ENCODE measurements at places on chromosomes 4 and X.

- DNase-seq = no peak
Measured at GRCh38 chr4:98618680-98619079, 39.7 kb downstream of the TSPAN5 start.

DNA sequence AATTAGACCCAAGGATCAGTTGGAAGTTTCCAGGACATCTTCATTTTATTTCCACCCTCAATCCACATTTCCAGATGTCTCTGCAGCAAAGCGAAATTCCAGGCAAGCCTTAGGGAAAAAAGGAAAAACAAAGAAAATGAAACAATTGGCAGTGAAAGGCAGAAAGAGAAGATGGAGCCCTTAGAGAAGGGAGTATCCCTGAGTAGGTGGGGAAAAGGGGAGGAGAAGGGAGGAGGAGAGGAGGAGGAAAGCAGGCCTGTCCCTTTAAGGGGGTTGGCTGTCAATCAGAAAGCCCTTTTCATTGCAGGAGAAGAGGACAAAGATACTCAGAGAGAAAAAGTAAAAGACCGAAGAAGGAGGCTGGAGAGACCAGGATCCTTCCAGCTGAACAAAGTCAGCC, at the start of gene PLP1:
PLP1 (plus strand) TSS at position 295 of the 400 bp plus-strand sequence. CDS start 156 bp downstream, outside the sequence.
- DNase-seq = no peak

DNA sequence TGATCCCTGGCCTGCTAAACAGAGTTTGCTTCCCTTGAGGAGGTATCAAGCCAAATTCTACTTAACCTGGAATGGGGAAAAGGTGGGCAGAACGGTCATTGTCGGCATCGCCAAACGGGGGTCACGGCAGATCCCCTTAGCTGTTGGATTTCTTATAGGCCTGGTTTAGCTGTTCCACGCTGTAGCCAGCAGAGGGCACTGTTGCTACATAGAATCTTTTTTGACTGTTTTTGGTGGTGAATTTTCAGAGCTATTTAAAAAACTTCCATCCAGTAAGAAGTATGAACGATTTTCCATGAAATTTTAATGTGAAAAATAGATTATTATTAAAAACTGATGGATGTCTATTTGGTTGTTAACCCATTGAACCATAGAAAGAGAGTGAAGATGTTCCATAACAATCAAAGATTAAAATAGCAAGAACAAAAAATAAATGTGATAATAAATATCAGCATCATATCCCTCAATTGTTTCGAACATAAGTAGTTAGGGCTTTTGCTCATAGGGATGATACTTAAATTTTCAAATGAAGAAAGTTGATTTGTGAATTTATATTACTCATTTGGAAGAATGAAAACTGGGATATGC, 56.6 kb downstream of the LINC00632 start:
- DNase-seq = peak; percentile 45

- DNase-seq = no peak
Measured at GRCh38 chr4:95409750-95410149, 139.0 kb downstream of the UNC5C start.

GRCh38 chr4:105859233-105859632, 36.0 kb upstream of the NPNT start:
- DNase-seq = no peak

GRCh38 chr4:114595921-114596320, 2.7 kb upstream of the UGT8 start:
- DNase-seq = no peak

GRCh38 chr4:51995647-51996220, 24.4 kb downstream of the LRRC66 start:
- DNase-seq = peak; percentile 44

DNA sequence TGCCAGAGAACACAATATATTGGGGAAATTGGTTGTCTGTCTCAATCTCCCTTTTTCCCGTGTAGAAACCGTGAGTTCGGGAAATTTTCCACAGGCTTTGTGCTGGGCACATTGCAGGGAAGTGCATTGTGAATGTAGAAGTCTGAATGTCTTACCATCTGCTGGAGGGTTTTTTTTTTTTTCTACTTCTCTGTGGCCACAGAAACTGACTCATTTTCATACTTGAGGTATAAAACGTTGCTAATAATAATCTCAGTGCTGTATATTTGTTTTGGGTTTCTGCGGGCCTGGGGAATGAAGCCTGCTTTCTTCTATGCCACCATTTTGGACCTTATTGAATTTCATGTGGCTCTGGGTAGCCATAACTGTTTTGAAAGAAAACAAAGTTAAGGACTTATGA, 1001.2 kb downstream of the STIM2 start:
- DNase-seq = no peak

DNA sequence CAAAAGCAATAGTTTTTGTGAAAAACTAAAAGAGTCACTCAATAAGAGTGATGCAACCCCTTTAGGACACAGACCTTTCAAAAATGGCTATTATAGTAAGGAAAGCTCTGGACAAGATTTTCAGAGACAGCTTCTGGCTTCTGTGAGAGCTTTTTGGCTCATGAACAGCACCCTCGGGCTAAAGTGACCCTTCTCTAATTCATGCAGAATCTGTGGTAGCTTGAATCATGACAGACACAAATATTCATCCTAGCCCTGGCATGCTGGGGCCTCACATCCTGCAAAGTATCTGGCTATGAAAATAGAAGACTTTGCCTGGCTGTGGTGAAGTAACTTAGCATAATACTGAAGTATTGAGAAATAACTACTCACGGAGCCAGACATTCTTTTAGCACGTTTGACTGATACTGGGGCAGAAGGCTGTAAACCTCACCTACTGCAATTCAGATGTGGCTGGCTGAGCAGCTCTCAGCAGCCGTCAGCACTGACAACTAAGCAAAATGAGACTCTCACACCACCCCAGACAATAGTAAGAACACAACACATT, 327.3 kb downstream of the MAPK10 start:
- peak; percentile 59 for DNase-seq

DNA sequence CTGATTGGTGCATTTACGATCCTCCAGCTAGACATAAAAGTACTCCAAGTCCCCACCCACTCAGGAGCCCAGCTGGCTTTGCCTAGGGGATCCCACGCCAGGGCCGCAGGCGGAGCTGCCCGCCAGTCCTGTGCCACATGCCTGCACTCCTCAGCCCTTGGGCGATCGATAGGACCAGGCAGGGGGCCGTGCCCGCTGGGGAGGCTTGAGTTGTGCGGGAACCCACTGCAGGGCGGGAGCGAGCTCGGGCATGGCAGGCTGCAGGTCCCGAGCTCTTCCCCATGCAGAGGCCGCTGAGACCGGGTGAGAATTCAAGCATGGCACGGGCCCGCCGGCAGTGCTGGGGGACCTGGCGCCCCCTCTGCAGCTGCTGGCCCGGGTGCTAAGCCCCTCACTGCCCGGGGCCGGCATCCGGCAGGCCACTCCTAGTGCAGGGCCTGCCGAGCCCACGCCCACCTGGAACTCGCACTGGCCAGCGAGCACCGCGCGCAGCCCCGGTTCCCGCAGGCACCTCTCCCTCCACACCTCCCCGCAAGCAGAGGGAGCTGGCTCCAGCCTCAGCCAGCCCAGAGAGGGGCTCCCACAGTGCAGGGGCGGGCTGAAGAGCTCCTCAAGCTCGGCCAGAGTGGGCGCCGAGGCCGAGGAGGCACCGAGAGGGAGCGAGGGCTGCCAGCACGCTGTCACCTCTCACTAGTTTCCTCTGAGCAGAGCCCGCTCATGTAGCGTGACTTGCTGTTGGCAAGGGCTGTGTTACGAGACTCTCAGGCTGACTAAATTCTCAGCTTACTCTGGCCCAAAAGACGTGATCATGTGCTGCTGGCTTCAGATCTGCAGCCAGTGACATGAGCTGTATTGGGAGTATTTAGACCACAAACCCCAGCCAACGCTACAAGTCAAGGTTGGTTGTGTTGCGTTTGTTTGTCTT, 87.5 kb downstream of the TRAPPC11 start:
- no peak for DNase-seq

- DNase-seq = no peak
Measured at GRCh38 chr4:109998867-109999584, 86.3 kb downstream of the EGF start.

DNA sequence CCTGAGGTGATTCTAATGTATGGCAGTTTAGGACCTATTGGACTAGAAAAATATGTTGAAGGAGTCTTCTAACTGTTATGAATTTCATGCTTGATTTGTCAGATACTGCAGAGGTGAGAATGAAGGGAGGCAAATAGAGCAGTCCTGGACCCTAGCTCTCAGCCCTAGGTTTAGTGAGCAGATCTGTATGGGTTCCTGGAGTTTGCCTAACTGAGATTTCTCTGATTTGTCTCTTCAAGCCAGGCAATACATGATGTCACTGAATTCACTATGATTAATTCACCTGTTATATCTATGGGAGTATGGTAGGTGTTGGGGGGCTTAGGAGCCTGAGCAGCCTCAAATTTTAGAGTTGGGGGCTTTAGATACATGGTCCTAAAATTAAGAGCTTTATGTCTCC, 2.6 kb downstream of the MND1 start:
- no peak for DNase-seq

- no peak for DNase-seq
Measured at GRCh38 chr4:93144644-93145043, 683.9 kb upstream of the ATOH1 start.

All from Right ventricle myocardium inferior (tissue), 1 donor.